Stimulated activated CD8-positive, alpha-beta memory T cell treated with anti-CD3 and anti-CD28 coated beads, Interleukin-2, amount 100 ng/mL, for 1 hour (primary cell): ENCODE measurements at places on chromosomes 4 and X.

- no peak for DNase-seq
Observed at GRCh38 chr4:95838192-95838591, 1.7 kb upstream of the PDHA2 start.

DNA sequence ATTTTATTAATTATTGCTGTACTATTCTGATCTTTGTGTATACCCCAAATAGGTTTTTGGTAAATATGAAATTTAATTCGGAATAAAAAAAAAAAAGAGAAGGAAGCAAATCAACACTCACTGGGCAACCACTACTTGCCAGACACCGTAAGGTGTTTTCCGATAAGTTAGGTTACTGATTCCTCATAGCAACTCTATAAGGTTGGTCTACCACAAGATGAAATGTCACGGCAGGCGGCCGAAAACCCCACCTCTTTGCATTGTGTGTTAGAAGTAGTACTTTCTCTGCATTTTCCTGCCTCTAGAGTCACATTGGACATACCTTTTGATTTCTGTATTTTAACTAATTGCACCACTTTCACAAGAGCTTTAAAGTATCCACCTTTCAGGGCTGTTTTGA, 44.5 kb upstream of the RASGEF1B start:
- DNase-seq: no peak

DNA sequence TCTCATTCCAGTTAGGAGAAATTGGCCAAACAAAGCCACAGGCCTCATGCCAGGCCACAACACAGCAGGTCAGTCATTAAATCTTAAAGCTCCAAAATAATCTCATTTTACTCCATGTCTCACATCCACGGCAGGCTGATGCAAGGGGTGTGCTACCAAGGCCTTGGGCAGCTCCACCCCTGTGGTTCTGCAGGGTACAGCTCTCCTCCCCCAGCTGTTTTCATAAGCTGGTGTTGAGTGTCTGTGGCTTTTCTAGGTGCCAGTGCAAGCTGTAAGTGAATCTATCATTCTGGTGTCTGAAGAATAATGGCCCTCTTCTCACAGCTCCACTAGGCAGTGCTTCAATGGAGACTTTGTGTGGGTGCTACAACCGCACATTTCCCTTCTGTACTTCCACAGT, 949.2 kb downstream of the TECRL start:
- no peak for DNase-seq

GRCh38 chr4:114393295-114394038, 205.1 kb upstream of the UGT8 start:
- DNase-seq: no peak

DNA sequence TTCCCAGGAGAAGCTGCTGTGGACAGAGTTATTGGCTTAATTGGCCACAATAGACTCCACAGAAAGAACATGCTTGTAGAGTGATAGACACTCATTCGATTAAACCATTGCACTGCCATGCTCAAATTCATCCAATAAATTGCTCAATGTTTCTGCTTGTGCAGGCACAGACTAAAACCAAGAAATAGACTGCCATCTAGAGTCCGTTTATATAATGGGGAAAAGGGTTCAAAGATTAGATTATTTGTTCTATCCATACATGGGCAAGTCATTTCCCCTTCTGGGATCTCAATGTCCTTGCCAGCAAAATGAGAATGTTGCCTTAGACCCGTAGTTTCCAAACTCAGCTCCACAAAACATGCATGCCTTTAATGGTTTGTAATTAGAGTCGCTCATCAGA, 8.7 kb downstream of the SMIM10 start:
- DNase-seq: no peak

DNA sequence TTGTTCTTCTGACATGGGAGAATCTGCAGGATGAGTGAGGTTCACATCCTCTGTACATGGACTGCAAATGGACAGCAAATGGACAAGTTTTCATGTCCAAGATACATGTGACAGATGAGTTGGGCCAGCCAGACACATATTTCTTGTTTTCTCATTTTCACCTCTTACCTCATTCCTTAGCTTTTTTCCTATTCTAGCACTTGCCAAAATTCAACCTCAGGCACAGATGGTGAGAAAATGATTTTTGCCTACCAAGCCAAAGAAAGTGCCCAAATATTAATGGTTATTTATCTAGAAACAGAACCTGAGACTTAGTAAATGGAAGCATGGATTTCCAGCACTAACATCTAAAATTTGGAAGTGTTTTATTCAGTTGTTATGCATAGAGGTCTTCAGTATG, 402.2 kb downstream of the AFF2 start:
- no peak for DNase-seq

DNA sequence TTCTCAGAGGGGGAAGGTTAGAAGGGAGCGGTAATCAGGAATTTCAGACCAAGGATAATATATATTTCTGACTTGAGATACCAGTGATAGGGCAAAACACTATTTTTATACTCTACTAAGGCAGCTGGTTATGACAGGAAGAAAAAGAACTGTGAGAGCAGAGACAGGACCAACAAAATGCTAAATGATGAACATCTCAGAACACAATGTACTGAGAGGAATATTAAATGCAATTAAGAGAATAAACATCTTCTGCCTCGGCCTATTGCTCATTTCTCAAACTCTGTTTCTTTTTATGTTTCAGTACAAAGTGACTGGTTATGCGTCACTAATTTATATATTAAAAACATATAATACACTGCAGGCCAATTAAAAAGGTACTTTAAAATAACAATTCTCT, 122.0 kb upstream of the RLIM start:
- DNase-seq: no peak

GRCh38 chr4:79552311-79552710, 144.3 kb upstream of the GK2 start:
- DNase-seq: no peak

- no peak for DNase-seq
Observed at GRCh38 chr4:98657531-98658286, 702 bp downstream of the TSPAN5 start.

GRCh38 chr4:109495514-109495913, 61.9 kb downstream of the SEC24B start:
- no peak for DNase-seq

DNA sequence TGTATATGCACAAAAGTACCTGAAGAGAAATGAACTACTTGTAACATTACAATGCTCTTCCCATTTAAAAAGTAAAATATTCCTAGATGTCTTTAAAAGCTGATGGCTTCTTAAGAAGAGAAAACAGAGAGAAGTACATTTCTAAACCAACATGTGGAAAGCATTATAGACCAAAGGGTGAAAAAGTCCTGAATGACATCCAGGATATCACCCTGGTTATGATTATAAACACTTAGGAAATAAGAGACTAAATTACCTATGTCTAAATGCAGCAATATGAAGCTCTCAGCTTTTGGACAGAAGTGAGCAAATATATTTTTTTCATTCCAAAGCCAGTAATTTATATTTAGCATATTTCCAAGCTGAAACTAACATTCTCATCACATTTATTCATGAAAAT, 21.7 kb upstream of the EGFL6 start:
- no peak for DNase-seq

DNA sequence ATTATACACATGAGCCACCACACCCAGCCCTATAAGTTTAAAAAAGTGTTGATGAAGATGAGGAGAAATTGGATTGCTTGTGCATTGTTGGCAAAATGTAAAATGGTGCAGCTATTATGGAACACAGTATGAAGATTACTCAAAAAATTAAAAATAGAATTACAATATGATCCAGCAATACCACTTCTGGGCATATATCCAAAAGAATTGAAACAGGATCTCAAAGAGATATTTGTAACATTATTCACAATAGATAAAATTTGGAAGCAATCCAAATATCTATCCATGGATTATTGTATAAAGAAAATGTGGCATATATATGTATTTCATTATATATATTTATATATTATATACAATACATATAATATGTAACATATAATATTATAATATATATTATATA, 515.6 kb upstream of the GNPDA2 start:
- DNase-seq: no peak

- DNase-seq: no peak
Observed at GRCh38 chr4:3030566-3031356, 43.6 kb downstream of the HTT-AS start.

DNA sequence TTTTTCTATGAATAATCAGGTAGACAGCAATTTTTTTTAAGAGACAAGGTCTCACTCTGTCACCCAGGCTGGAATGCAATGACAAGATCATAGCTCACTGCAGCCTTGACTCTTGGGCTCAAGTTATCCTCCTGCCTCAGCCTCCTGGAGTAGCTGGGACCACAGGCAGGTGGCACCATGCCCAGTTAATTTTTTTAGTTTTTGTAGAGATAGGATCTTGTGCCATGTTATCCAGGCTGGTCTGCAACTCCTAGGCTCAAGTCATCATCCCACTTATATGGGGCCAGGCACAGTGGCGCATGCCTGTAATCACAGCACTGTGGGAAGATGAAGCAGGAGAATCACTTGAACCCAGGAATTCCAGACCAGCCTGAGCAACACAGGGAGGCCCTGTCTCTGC, 26.8 kb downstream of the AFAP1 start:
- no peak for DNase-seq

DNA sequence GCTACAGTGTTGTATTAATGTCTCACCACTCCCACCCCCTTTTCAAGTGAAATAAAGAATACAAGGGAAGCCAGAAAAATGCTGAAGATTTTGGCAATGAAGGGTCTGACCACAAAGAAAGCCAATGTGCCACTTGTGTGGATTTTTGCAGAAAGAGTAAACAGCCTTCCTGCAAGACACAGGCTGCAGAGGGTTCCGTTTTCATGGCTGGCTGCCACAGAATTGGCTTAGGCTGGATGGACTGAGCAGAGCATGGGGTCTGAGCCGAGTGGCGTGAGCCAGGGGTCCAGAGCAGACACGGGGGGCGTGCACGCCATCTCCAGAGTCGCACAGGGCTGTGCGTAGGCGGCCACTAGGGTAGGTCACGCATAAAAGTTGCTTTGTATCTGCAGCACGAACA, 69.2 kb downstream of the MTNR1A start:
- no peak for DNase-seq

GRCh38 chr4:151251603-151252304, 25.2 kb upstream of the PRSS48 start:
- DNase-seq: no peak

- no peak for DNase-seq
Observed at GRCh38 chr4:68997040-68997439, 45.4 kb upstream of the UGT2A3 start.

GRCh38 chrX:38768079-38768478, 33.2 kb upstream of the MID1IP1 start:
- no peak for DNase-seq

DNA sequence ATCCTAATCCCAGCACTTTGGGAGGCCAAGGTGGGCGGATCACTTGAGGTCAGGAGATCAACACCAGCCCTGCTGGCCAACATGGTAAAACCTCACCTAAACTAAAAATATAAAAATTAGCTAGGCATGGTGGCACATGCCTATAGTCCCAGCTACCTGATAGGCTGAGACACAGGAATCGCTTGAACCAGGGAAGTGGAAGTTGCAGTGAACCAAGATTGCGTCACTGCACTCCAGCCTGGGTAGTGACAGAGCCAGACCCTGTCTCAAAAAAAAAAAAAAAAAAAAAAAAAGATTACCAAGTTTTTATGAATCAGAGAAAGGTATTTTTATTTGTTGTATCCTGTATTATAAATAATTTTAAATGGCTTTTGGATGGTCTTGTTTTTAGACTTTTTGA, 15.1 kb downstream of the TRAPPC11 start:
- DNase-seq: no peak

DNA sequence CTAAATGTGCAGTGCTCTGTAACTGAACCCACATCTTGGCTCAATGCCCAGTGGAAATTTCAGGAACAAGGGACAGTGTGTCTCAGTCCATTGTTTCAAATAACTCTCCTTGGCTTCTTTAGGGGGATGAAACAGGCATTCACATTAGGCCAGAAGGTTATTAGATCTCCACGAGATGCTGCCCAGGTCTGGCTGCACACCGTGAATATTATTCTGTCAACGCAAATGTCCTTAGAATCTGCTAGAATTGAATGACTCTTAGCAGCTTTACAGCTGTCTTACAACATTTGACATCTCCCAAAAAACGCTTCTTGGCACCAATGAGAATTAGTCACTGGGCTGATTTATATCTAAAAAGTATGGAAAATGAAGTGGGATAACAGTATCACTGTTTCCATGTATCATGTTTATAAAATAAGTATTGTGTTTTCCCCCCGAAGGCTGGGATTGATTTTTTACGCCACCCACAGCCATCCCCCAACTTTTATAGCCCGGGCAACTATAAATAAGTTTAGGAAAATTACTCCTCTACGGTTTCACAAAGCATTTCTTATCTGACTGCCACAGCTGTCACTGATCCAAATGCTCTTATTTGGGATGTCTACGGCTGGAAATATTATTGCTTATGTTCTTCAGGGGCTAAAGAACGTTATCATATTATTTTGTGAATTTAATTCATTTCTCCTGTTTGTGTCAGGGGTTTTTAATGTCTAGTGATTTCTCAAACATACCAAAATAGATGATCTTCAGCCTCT, 559.7 kb upstream of the FAT1 start:
- no peak for DNase-seq

GRCh38 chr4:108779958-108780357, 17.1 kb upstream of the ETNPPL start:
- no peak for DNase-seq

DNA sequence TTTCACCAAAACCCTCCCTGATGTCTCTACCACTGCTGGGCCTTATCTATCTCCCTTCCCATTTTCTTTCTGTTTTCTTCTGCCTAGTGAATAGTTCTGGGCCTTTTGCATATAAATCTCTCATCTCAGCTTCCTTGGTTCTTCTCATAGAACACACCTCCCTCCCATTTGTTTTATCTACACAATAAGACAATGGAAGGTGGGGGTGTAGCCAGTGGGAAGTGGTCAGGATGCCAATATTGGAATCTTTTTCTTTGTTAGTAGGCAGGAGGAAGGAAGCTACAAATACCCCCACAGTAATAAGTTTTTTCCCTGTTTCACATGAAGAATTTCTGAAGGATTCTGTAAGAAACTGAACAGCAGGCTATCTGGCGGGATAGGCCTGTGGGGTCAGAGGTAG, 30.9 kb upstream of the RHOH start:
- no peak for DNase-seq

DNA sequence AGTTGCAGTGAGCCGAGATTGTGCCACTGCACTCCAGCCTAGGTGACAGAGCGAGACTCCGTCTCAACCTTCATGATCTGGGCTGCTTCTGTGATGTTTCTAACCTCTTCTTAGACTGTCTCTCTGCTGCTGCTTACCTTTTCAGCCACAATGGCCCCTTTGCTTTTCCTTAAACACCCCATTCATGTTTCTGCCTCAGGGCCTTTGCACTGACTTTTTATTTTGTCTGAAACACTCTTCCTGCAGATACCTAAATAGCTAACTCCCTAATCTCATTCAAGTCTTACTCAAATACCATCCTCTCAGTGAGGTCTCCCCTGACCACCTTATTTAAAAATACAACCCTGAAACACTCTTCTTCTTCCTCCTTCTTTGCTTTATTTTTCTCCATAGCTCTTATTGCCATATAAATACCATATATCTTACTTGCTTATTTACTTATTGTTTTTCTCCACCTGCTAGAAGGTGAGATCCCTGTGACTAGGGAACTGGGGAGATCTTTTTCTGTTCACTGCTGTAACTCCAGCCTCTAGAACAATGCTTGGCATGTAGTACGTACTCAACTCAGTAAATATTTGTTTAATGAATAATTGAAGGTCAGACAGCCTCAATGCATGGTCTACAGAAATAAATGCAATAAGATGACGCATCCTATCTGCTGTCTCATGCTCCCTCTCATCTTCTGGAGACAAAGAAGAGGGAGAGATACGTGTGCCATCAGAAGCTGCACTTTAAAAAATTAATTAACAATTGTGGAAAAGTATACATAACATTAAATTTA, 43.8 kb upstream of the SETD7 start:
- no peak for DNase-seq
